Mesothelial cell of epicardium (in vitro differentiated cells): ENCODE measurements at places on chromosomes 5 and 9.

DNA sequence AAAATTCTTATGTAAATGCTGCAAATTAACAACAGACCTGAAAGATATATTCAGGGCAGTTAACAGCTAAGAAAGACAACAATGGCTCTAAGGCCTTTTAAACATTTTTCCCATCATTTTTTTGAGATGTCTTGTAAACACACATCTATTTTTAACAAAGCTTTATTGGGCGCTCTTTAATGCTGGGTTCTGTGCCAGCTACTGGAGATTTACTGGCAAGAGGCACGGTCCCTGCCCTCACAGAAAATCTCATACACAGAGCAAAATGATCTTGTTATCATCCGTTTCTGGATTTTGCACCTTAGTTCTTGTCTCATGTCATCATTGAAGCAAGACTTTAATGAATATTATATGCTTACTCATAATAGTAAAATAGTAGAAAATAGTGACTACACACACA lies 1022.3 kb upstream of the WWC1 start:
- DNase-seq = no peak

DNA sequence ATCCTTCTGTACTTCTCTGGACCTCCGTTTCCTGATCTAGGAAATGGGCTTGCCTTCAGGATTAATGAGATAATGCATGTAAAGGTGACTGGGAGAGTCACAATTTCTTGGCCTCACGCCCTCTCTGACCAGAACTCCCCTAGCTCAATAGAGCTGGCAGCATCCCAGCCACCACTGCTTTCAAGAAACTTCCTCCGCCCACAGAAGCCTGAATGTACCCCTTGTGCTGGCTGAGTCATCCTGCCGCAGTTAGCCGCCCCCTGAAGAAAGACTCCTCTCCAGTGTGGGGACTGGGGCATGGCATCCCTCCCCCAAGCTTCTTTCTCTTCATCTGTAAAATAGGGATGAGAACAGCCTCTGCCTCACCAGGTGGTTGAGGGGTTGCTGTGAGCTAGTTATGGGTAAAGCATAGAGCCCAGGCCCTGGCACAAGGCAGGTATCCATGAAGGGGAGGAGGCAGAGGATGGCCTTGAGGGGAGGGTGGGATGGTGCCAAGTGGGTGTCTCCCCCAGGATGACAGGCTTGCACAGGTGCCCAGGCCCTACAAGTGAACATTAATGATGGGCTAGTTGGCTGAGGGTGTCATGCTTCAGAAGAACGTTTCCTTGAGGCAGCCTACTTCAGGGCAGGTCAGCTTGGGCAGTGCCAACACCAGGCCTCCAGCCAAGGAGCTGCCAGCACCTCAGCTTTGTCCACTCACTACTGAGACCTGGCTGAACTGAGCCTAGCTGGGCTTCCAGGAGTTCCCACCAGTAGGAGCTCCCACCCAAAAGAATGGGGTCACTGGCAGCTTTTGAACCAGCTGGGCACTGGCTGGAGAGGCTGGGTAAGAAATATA lies 3.4 kb downstream of the PDLIM4 start:
- DNase-seq = no peak

DNA sequence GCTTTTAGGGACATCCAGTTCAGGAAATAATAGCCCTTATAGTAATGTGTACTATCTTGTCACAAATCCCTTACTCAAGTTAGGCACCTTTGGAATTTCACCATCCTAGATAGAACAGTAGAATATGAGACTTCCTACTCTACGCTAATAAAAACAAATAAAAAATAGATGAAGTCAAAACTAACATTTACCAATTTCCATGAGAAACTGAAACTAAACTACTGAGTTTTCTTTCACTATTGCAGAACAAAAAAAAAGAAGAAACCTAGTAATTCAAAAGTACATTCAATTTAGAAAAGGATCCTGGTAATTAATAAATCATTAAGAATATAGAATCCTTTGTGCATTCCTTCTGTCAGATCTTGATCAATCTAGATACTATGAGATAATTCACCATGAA lies 14.0 kb downstream of the STARD4 start:
- no peak for DNase-seq

GRCh38 chr5:124478264-124478663 lies 268.2 kb downstream of the ZNF608 start:
- DNase-seq = no peak

GRCh38 chr5:155952486-155953089 lies 374.4 kb upstream of the SGCD start:
- DNase-seq = no peak

DNA sequence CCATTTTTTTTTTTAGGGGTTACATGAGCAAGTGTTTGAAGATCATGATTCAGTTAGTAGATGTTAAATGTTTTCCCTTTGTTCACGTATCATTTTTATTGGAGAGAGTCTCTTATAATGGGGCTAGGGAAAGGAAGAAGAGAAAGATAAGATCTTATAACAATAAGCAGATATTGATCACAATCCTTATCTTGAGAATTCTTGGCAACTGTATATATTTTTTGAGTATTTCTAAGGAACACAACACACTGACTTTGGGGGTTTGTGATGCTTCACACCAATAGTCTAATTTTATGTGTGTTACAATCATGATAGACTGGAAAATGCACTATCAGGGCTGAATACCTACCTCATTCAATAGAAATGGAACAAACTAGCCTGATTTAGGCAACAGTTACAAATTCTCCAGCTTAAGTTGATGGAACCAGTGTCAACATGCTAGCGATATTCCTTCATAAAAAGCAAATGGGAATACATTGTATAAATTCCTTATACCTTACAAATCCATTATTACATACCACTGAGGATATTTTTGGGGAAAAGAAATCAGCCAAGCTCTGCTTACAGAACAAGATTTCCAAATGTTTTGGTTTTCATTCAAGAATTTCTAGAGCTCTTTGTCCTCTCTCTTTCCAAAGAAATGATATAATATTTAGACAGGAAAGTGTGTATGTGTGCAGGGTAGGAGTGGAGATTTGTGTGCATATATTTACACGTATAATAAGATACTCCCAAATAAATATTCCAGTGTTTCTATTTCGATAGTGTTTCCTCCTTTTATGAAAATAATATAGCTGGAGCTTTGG lies 41.5 kb downstream of the SVEP1 start:
- no peak for DNase-seq

GRCh38 chr9:132367613-132368313 lies 13.0 kb upstream of the SETX start:
- no peak for DNase-seq

DNA sequence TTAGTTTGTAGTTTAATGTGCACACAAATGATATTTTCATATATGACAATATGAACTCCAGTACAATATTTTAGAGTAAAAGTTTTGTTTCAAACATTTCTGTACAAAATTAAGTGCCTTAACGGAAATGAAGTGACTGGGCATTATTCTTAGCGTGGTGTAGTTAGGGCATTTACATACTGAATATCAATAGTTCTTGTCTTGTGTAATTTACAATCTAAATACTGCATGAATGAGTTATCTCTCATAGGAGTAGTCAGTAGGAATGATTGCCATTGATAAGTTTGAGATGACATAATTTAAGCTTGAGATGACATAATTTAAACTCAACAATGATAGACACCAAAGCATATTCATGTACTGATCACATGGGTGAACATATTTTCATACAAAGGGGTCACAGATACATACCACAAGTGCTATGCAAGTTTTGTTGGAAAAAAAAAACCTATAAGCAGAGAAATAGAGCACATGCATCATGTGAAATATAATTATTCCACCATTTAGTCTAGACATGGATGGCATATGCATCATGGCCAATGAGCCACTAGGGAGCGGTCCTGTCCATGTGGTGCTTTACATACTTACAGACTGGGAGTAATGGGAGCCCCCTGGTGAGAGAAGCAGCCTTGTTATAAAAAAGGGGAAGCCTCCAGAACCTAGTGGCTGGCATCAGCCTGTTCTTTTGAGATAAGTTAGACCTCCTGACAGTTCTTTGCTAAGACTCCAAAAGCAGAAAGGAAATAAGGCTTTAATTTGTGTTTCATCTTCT lies 1523.9 kb downstream of the MAT2B start:
- no peak for DNase-seq

- no peak for DNase-seq
These were observed 117.4 kb upstream of the RORB start for GRCh38 chr9:74379718-74380117.

DNA sequence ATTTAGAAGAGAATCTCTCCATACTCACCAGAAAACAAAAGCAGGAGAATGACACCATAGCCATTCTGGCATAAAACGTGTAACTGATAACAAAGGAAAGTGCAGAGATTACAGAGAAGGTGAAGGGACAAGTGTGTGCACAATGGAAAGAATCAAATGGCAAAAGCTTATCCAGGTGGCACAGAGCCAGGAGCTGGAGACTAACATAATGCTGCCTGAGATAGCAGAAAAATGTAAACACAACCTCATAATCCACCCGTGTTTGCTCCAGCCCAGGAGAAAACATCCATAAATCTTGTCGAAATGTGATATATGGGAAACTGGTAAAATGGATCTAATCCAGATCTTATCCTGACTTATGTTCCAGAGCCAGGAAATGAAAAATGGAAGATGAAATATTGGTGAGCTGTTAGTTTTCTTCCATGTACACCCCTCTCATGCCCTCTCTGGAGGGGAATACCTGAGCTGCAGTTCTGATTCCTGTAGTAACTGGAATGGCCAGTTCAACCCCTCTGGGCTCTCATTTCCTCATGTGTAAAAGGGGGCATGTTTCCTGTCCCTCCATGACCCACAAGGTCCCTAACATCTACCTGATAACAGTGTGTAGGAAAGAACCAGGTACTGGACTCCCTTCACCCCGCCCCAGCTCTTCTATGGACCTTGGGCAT lies 212.3 kb upstream of the DAPK1 start:
- peak; percentile 33 for DNase-seq

DNA sequence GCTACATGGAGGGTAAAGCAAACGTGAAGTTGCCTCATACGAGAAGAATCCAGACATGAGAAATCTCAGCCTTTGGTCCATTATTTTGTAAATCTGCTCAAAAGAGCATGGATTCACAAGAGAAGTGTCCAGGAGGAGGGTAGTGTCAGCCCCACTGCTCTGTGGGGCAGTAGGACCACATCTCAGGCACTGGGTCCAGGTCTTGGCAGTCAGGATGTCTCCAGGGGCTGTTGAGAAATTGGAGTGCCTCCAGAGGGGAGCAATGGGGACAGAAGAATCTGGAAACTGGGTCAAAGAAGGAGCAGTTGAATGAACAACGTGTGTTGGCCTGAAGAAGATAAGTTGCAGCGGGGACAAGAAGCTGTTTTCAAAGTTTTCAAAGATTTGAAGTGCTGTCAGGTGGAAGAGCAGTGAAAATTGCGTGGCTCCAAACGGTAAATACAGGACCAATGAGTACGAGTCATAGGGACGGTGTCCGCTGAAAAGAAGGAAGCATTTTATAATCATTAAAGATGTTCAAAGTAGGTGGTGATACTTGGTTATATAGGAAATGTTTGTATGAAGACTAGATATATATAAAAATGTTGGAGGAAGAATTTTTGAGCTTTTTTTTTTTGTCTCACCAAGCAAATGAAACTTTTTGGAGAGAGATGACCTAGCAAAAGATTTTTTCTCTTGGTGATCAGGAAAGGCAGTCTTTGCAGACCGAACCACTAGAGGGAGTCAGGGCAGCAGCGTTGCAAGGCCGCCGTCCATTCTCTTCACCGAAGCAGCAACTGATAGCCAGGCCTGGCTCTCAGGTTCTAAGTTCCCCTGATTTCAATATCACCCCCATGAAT lies 57.1 kb upstream of the ZBED3 start:
- no peak for DNase-seq

DNA sequence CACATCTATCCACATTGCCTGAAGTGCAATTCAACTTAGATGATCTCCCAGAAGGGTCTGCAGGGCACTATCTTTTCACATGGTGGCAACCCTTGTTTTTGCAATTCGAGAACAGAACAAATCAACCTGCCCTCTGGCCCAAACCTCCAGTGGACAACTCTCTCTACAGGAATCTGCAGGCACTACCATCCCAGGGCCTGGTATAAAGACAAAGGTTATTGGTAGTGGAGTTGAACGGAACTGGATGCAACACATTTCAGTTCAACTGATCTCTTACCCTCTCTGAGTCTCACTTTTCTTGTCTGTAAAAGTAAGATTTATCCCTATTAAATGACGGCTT lies 153.2 kb upstream of the EGFLAM start:
- DNase-seq = no peak
